ENCODE measurements at places on chromosomes 12 and 14.

GRCh38 chr12:14901228-14901562 lies 15.5 kb upstream of the MGP start:
- peak; percentile 34 for DNase-seq

GRCh38 chr14:66072190-66073084 lies 413.7 kb upstream of the CCDC196 start:
- no peak for DNase-seq

DNA sequence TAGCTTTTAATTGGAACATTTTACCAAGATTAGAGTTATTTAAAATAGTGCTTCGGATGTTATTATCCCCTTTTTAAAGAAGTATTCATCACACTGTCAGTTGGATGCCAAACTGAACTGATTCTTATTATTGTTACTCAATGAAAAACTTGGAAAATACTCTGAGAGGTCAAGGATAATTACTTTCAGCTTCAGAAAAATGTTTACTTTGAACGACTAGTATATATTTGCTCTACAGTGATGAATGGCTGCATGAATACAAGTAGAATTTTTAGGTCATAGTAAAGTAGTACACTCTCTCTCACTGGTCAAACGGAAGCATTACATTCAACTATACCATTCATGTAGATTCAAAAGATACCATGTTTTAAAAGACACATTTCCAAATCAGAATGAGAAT lies 269.2 kb downstream of the CCDC91 start:
- DNase-seq, result no peak

GRCh38 chr12:72246370-72246769 lies 25.8 kb upstream of the TRHDE start:
- no peak for DNase-seq

DNA sequence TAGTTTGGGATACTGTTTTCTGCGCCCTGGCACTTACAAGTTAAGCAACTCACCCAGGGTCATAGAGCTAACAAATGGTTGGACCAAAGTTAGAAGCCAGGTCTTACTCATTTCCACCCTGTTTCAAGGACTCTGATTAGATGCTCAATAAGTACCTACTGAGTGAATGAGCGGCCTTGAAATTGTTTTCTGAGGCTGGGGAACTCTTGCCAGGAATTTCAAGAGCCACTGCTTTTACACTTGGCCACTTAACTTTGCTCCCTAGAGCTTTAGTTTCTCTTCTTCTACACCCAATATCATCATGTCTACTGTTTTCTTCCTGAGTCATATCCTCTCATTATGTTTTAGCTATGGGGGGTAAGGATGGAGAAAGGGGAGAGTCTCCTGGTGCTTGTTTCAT lies 431.6 kb downstream of the ZFP36L1 start:
- no peak for DNase-seq

GRCh38 chr12:66767536-66767935 lies 88.7 kb upstream of the GRIP1 start:
- DNase-seq, result no peak

- no peak for DNase-seq
Measured at GRCh38 chr12:13052421-13052820, 8.2 kb downstream of the FAM234B start.

GRCh38 chr14:57244106-57244505 lies 24.6 kb downstream of the EXOC5 start:
- DNase-seq, result no peak

DNA sequence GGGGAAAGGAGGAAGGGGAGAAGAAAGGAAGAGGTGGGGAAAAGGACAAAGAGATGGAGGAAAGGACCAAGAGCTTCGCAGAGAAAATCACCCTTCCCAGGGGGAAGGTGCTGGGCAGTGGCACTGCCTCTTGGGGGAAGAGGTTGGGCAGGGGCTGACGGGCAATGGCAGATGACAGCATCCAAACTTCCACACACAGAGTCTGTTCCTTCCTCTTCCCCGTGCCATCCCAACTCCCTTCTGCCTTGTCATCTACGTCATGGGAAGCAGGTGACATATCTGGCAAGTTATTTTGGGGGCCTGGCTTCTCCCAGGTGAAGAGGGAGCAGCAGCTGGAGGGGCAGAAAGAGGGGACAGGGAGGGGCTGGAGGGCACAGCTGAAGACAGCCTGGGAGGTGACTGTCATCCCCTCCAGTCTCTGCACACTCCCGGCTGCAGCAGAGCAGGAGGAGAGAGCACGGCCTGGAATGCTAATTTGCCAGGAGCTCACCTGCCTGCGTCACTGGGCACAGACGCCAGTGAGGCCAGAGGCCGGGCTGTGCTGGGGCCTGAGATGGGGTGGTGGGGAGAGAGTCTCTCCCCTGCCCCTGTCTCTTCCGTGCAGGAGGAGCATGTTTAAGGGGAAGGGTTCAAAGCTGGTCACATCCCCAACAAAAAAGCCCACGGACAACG lies 43.9 kb upstream of the IQSEC3 start:
- no peak for DNase-seq

DNA sequence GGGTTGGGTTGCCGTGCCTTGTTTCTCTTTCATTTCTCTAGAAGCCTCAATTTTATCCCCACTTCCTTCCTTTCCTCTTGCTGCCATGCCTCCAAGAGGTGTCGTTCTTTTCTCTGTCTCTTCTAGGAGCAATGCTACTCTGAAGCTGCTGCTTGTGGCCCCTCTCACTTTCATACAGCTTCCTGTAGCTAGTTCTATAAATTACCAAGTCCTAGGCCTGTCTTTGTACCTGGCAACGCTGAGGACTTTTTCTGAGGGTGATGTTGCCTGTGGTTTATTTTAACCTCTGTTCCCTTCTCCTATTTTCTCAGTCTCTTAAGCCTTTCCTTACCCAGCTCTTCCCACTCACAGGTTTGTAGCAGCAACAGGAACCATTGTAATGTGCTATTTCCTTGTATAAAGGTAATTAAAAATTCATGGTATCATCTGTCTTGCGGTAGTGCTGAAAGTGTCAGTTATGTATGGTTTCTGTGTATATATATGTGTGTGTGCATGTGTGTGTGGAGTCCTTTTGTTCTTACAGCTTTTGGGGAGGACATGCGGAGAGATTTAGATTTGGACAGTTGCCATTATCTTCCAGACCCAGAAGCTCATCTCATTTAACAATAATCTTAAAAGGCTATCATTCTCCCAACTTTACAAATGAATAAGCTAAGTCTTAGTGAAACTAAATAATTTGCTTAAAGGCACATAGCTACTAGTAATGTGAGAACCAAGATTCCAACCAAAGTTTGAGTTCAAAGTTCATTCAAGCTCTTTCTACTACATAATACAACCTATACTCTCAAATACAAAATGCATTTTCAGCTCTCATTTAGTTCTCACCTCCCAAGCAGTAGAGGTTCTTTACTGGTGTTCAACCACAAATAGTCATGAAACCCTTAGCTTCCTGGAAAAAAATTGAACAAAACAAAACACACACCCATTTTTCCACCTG lies 43.8 kb downstream of the DDHD1 start:
- DNase-seq, result peak; percentile 73

Measured in hematopoietic multipotent progenitor cell treated with erythropoietin and hydrocortisone succinate and interleukin-3 and kit ligand, for 8 days (in vitro differentiated cells).